B cell (primary cell): ENCODE measurements at places on chromosomes 16 and 17. TPM values are rescaled to one million over a fixed set of nuclear protein-coding genes. Genes with fewer than 3 reads are reported as not detected.

DNA sequence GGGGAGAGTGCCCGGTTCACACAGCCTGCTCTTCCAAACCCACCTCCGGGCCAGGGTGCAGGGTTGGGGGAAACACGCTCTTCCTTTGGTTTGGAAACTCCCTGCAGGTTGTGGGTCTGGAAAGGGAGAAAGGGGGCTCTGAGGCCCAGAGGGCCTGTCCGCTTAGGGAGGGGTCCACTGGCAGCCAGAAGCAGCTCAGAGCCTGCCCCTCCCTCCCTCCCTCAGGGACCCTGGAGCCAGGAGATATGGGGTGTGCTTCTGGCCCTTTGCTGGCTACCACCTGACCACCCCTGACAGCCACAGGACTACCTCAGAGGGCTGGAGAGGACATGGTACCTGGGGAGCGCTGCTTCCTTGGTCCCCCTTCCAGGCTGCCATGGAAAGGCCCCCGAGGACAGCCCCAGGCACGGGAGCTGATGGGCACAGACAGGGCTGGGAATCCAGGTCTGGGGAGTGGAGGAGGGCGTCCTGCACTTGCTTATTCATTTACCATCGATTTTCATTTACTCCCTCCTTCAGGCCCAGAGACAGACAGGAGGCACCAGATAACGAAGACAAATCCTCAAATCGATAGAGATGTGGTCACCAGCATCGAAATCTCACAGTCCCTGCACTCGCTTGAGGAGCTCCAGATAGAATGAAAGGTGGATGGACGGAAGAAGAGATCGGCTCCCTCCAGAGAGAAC is 48.4 kb upstream of the DOC2B start:
- no peaks in the 10 kb centered on the region for H3K27me3 ChIP-seq
- no peak overlapping the region for H3K4me3 ChIP-seq
- no peak for DNase-seq
- H3K36me3 ChIP-seq = no peaks in the 10 kb centered on the region
- no peak overlapping the region for H3K27ac ChIP-seq
- no peaks in the 10 kb centered on the region for H3K4me1 ChIP-seq

DNA sequence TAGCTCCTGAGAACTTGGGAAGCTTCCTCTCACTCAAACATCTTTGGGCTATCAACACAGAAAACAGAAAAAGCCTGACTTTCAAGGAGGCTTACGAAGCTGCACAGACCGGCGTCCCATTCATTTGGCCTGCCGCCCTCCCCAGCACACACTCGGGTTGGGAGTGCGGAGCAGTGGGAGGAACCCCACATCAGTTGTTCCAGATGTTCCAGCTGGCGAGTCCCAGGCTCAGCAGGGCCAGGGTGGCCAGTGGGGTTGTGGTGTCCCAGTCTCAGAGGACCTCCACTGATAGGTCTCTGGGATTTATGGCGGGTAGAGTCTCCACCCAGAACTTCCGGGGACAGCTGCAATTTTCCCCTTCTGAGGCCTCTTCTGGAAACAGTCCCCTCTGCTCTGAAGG is 43.1 kb upstream of the DLX4 start:
- peaks cover 20% of the 10 kb centered on the region for H3K27me3 ChIP-seq
- no peaks in the 10 kb centered on the region for H3K4me1 ChIP-seq
- DNase-seq = no peak
- H3K4me3 ChIP-seq = no peak overlapping the region

DNA sequence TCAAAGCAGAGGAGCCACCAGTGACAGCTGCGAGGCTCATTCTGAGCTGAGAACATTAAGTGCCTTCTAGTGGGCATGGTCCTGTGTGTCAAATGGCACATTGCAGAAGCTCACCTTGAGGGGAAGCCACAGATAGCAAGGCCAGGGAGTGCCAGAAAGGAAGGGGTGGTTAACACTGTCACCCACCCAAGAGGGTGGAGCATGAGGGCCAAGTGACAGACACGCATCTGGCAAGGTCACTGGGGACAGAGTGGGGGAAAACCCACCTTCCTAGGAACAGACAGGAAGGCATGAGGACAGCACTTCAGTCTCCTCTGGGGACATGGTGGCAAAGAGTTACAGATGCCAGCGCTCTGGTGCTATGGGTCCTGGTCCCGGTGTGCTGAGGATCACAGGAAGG is 22.1 kb downstream of the NUBP1 start:
- H3K27ac ChIP-seq = no peak overlapping the region
- peaks cover 72% of the 10 kb centered on the region for H3K36me3 ChIP-seq
- peaks cover 17% of the 10 kb centered on the region for H3K4me1 ChIP-seq
- DNase-seq = peak; percentile 65

DNA sequence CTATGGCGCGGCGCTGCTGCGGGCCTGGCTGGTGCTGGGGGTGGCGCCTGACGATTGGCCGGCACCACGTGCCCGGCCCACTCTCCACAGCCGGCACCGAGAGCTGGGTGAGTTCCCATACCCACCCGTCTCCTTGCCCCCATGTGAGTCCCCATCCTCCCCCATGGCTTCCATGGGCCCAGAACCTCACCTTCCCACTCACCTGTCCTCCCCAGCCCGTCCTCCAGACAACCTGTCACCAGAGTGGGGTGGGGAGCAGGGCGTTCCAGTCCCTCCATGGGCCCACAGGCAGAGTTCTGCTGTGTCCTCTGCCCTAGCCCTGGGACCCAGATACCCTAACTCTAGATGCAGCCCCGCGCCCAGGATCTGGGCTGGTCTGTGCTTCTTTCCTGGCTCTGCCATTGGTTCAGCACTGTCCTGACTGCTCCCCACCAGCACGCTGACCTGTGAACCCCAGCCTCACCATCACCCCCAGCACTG is 5.5 kb downstream of the ARMC5 start:
- peaks cover 19% of the 10 kb centered on the region for H3K4me1 ChIP-seq
- no peaks in the 10 kb centered on the region for H3K27me3 ChIP-seq
- H3K4me3 ChIP-seq = no peak overlapping the region
- peaks cover 20% of the 10 kb centered on the region for H3K36me3 ChIP-seq
- DNase-seq = no peak

DNA sequence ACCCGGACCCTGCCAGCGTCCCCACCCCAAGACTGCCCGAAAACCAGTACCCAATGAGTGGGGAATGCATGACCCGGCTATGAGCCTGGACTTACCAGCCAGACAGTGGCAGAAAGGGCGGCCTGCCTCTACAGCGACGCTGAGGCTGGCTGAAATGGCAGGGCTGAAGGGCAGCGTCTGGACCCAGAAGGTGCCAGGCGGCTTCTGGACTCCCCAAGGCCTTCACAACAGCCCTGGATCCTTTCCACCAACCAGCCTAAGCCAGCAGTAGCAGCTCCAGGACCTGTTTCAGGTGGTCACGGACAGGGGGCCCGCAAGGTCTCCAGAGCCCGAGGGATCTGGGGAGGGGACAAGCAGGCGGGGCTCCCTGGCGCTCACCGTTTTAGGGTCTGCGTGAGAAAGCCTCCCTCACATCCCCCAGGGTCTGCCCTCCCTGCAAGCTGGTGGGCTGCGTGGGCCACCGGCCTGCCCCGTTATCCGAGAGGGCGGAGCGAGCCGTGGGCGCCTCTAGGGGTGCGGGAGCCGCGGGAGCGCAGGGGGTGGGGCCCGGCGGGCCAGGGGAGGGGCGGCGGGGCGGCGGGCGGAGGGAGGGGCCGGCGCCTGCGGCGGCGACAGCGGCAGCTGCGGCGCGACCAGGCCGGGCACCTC is at the start of gene RIPOR1:
TSS of gene RIPOR1 (plus strand) at position 608 of the 648 bp plus-strand sequence. CDS start 9,618 bp downstream, outside the sequence.
- peak within 1 kb of the TSS; percentile 84 for H3K4me3 ChIP-seq
- peaks cover 56% of the 10 kb centered on the region for H3K4me1 ChIP-seq

- H3K27ac ChIP-seq = peak overlapping the region; percentile 83
- H3K4me1 ChIP-seq = peaks cover 75% of the 10 kb centered on the region
- H3K36me3 ChIP-seq = no peaks in the 10 kb centered on the region
Observed at GRCh38 chr16:53094013-53094630, 39.3 kb downstream of the CHD9 start.

- DNase-seq = no peak
- H3K36me3 ChIP-seq = no peaks in the 10 kb centered on the region
- no peaks in the 10 kb centered on the region for H3K27me3 ChIP-seq
- no peak overlapping the region for H3K4me3 ChIP-seq
Observed at GRCh38 chr17:9079461-9080103, 58.3 kb downstream of the NTN1 start.

- DNase-seq = no peak
- peaks cover 25% of the 10 kb centered on the region for H3K4me1 ChIP-seq
- H3K36me3 ChIP-seq = no peaks in the 10 kb centered on the region
- H3K4me3 ChIP-seq = no peak overlapping the region
- H3K27ac ChIP-seq = no peak overlapping the region
Observed at GRCh38 chr17:47239967-47240651, 13.5 kb upstream of the ITGB3 start.

DNA sequence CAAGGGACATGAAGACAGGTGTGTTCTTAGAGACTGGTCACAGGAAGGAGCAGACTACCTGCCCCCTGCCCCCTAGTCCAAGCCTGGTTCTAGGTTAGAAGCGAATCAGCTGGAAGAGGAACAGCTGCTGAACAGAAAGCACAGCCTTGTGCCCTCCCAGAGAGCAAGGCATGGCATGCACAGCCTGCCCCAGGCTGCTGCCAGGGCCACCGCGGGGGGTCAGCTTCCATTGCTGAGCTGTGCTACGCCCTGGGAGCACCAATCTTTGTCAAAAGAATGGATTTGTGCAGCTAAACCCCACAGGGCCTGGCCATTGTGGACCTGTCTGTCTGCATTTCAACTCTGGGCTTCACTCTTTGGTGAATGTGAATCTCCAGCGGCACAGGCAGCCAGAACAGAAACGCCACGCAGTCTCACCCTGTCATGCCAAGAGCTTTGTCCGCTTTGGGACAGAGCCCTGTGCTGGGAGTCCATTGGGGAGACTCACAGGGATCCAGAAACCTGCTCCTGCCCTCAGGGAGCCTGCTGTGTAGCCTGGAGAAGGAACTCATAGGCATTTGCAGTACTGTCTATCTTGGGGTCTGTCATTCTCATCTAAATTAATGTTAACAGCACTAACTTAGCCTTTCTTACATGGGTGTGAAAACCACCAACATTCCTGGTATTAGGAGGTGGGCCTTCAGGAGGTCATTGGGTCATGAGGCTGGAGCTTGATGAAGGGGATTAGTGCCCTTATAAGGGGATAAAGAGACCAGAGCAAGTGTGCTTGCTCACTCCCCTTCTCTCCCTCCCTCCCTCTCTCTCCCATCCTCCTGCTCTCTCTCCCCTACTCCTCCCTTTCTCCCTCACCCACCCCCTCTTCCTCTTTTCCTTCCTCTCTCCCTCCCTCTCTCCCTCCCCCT is 25.6 kb upstream of the CDRT4 start:
- no peak overlapping the region for H3K4me3 ChIP-seq
- no peak for DNase-seq
- H3K4me1 ChIP-seq = no peaks in the 10 kb centered on the region
- H3K27me3 ChIP-seq = no peaks in the 10 kb centered on the region
- no peaks in the 10 kb centered on the region for H3K36me3 ChIP-seq
- H3K27ac ChIP-seq = no peak overlapping the region

- no peaks in the 10 kb centered on the region for H3K27me3 ChIP-seq
- H3K4me1 ChIP-seq = peaks cover 52% of the 10 kb centered on the region
- no peak overlapping the region for H3K27ac ChIP-seq
- no peaks in the 10 kb centered on the region for H3K36me3 ChIP-seq
- H3K4me3 ChIP-seq = no peak overlapping the region
- DNase-seq = no peak
Observed at GRCh38 chr17:27546624-27547300, 84.2 kb upstream of the LGALS9 start.

- H3K36me3 ChIP-seq = no peaks in the 10 kb centered on the region
- no peaks in the 10 kb centered on the region for H3K4me1 ChIP-seq
- H3K27ac ChIP-seq = no peak overlapping the region
- H3K4me3 ChIP-seq = no peak overlapping the region
Observed at GRCh38 chr16:1021553-1022160, 40.1 kb downstream of the SOX8 start.

DNA sequence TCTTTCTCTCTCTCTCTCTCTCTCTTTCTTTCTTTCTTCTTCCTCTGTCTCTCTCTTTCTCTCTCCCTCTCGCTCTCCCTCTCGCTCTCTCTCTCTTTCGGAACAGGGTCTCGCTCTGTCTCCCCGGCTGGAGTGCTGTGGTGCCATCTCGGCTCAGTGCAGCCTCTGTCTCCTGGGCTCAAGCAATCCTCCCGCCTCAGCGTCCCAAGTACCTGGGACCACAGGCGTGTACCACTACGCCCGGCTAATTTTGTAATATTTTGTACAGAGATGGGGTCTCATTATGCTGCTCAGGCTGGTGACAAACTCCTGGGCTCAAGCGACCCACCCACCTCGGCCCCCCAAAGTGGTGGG is 12.7 kb upstream of the KLHDC4 start:
- H3K36me3 ChIP-seq = no peaks in the 10 kb centered on the region
- H3K27ac ChIP-seq = no peak overlapping the region
- H3K4me1 ChIP-seq = peaks cover 40% of the 10 kb centered on the region

GRCh38 chr16:85028685-85029407 is 1.3 kb downstream of the KIAA0513 start:
- DNase-seq = peak; percentile 59
- H3K36me3 ChIP-seq = no peaks in the 10 kb centered on the region
- H3K27me3 ChIP-seq = no peaks in the 10 kb centered on the region

GRCh38 chr17:16906680-16907079 is 65.2 kb downstream of the TNFRSF13B start:
- H3K27me3 ChIP-seq = no peaks in the 10 kb centered on the region
- H3K4me1 ChIP-seq = no peaks in the 10 kb centered on the region
- no peak overlapping the region for H3K27ac ChIP-seq
- no peak overlapping the region for H3K4me3 ChIP-seq
- no peaks in the 10 kb centered on the region for H3K36me3 ChIP-seq
- DNase-seq = no peak

DNA sequence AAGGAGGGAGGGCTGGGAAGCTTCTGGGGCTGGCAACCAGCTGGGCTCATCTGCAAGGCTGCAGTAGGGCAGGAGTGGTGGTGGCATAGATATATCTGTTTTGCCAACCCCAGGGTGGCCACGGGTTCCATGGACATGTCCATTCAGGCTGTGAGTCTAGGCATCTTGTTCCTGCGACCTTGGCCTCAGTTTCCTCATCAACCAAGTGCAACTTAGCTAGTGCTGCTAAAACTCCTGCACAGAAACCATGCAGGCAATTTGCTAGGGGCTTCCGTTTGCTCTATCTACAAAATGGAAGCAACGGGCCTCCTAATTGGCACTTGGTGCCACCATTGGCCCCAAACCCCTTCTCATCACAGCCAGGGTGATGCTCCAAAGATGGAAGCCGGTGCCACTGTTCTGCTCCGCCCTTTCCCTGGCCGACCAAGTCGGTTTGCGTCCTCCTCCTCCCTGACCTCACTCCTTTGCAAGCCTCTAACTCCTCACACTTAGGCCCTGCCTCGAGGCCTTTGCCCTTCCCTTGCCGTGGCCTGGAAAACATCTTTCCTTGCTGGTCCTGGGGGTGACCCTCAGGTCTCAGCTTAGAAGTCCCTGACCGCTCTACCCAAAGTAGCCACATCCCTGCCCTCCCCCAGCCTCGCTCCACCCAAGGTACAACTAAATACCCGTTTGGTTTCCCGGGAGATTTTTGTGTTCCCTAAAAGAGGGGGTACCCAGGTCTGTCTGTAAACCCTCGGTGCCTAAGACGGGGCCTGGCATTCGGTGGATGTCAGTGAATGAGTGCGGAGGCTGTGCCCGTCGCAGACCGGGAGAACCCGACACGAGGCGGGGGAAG is 1.2 kb downstream of the SREBF1 start:
- peaks cover 45% of the 10 kb centered on the region for H3K4me1 ChIP-seq
- H3K36me3 ChIP-seq = no peaks in the 10 kb centered on the region
- peak overlapping the region; percentile 93 for H3K27ac ChIP-seq
- no peak for DNase-seq

SLC25A39 gene
- polyA plus RNA-seq = 142 and 160 TPM in 2 replicates

MYO15A gene
- 1.7 and 3.1 TPM in 2 replicates for polyA plus RNA-seq

KRTAP17-1 gene
- not detected in 2 replicates for polyA plus RNA-seq

CMTM1 gene
- polyA plus RNA-seq = 1.6 and 1.8 TPM in 2 replicates

SPECC1 gene
- 2.6 and 4.6 TPM in 2 replicates for polyA plus RNA-seq

TRIM65 gene
- polyA plus RNA-seq = 16.8 and 18.0 TPM in 2 replicates

CCL17 gene
- polyA plus RNA-seq = not detected in 2 replicates

MMP2 gene
- not detected in 2 replicates for polyA plus RNA-seq
